ENCODE measurements at places on chromosomes 2 and 18.

- DNase-seq: no peak
These were observed 9.1 kb upstream of the RAX start for GRCh38 chr18:59282341-59282740.

- DNase-seq: no peak
These were observed 259.7 kb downstream of the LNPK start for GRCh38 chr2:175742367-175742766.

DNA sequence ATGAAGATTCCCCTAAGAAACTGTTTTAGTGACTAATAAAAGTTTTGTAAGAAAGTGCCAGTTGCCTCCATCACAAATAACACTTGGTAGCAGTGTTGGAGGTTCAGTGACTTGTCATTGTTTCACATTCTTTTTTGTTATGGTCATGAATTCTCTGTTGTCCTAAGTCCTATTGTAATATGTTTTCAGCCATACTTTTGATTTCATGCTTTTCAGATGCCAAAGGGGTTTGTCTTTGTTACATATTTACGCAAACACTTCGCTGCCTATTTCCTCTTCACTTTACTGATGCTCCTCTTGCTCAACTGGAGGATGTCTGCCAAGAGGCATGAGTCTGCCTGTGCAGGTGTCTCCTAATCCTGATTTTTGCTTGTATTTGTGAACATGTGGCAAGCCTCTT lies 66.6 kb downstream of the PHLPP1 start:
- no peak for DNase-seq

DNA sequence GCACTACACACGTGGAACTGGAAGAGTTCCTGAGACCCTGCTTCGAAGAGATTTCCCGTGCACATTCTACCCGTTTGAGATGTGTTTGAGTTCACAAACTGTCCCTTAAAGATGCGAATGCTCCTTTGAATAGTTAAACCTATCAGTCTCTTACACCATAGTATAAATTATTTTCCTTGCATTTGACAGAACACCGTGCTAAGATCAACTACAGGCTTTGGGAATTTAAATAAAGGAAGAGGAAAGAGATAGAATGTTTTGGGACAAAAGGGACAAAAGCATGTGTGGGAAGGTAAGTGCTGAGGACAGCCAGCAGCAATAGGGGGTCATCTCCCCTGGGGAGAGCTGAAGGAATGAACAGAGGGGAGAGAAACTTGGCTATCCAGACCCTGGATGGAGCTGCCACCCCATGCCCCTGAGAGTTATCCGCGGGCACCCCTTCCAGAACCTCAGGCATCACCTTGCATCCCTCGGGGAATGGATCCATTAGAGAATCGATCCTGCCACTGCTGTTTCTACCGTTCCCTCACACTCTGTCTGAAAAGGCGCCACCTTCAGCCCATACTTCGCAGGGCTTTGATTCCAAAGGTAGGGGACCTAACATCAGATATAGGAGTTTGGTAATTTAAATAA lies 888 bp upstream of the ADCY3 start:
- DNase-seq: peak; percentile 44

DNA sequence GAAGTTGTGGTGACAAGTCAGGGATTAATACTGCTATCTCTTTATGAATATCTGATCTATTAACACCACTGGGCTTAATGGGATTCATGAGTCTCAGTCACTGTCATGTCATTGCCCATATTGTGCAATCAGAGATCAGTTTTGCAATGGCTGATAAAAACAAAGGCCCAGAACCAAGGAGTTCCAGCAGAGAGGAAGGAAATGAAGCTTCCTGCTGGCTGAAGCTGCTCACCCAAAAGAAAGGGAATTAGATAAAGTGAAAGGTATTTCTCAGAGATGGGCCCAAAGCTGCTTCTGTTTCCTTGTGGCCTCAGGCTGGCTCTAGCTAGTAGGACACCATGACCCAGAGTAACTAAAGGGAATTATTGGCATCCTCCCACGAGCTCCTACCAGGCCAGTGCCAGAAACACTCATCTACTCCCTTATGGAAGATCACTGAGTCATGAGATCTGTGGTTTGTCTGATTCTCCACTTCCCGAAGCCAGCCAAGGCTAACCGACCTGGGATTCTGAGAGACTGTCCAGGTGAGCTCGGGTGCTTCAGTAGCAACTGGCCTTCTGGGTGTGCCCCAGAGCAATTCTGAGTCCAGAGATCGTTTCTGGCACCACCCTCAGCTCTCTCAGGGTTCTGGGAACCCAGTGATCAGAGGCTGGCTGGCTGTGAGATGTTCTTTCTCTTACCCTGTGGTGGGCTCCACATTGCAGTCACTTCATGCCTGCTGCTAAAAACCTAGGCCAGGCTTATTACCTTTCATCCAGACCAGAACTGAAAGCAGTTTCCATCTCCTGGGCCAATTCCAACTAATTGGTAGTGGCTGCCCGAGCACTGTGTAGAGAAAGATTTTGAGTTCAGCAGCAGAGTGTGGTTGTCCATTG lies 129.5 kb upstream of the PELI1 start:
- no peak for DNase-seq

DNA sequence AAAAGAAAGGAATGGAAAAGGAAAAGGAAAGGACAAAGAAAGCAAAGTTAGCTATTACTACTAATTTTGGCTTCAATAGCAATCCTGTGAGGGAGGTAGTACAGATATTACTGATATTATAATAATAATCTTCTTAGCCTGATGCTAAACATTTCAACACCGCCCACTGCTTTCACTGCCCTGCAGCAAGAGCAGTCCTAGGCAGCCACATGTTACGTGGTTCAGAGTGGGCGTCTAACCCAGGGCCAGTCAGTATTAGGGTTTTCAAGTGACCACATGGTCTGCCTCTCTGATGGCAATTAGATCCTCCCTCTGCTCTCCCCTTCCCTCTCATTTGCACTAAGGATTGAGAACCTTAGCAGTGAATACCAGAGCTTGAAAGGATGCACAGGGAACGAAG lies 83.7 kb upstream of the ZNF397 start:
- no peak for DNase-seq

- no peak for DNase-seq
These were observed 402.5 kb downstream of the STK39 start for GRCh38 chr2:167844714-167845530.

- no peak for DNase-seq
These were observed 34.9 kb downstream of the RNU4ATAC start for GRCh38 chr2:121565389-121566250.

DNA sequence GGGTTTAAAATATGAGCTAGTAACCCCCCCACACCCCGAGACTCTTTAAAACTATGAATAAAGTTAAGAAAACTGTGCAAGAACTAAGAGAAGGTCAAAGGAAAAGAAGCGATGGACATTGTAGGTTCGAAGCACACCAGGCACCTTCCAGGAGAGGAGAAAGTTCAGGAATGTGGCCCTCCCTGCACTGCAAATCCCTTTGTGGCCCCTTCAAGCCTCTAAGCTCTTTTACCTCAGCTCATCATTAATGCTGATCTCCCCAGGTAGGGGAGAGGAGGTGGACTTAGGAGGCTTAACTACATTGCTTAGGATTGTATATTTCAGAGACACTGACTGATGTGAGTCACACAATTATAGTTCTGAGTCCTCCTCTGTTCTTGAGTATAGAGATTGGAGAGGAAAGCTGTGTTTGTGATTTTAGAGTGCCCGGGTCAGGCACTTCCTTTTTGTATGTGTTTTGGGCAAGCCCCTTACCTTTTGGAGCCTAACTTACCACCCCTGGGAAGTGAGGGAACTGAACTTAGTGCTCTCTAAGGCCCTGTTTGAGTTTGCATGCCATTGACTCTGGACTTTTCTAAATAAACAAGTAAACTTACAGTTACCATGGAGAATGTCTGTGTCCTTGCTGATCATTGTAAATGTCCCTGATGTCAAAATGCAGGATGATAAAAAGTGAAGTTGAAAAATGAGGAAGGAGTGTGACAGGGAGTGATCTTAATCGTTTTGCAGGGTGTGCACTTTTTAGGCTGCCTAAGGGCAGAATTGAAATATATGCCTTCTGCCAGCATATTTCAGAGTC lies 140.8 kb upstream of the ZEB2 start:
- no peak for DNase-seq

DNA sequence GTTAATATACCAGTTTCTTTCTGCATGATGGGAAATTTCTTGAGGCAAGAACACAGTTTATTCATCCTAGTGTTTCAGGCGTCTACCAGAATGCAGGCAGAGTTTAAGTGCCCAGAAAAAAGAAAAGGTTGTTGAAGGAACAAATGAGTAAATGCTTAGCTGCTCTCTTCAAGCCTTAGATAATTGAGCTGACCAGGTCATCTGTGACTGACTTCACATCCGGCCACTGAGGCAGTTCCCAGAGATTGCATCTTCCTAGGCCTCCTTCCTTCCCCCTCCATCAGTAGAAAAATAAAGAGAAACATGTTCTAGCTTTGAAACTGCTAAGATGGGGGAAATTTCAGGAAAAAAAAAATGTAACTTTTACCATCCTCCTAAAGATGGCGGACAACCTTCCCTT lies 9.4 kb upstream of the TMEM163 start:
- no peak for DNase-seq

DNA sequence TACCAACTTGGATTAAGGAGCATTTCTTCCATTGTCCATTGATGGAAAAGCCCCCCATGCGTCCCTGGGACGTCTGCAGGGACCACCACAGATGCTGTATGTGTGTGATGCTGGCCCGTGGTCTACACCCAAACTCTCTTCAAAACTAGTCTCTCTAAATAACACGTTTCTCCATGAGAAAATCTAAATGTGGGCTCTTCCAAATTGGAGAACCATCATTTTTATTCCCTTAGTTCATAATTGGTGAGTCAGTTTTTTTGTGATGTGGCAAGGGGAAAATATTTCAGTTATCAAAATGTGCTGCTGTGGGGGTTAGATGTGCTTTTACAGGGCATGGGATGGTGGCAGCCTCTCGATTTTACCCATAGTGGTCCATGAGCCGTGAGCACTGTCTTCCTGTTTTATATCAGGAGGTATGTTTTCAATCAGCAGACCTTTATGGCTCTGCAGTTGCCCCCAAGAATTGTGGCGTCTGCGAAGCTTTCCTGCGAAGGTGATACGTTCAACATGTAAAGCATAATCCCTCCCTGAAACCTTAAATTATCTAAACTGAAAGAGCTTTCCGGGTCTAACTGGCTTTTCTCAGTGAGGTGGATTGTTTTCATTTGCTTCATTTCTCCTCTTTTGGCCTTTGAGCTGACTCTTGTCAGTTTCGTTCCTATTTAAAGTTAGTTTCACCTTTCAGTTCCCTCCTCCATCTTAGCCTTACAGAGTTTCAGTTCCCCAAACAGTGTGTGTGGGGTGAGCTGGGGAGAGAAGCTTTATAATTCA lies 78.4 kb downstream of the SETBP1 start:
- DNase-seq: no peak

GRCh38 chr18:57437766-57438671 lies 2.8 kb downstream of the ONECUT2 start:
- DNase-seq: peak; percentile 83

GRCh38 chr2:199663157-199663556 lies 187.8 kb downstream of the FTCDNL1 start:
- DNase-seq: no peak
